ENCODE measurements at places on chromosomes 2 and 18.

- DNase-seq = no peak
Measured at GRCh38 chr2:27690052-27690451, 26.4 kb downstream of the SLC4A1AP start.

DNA sequence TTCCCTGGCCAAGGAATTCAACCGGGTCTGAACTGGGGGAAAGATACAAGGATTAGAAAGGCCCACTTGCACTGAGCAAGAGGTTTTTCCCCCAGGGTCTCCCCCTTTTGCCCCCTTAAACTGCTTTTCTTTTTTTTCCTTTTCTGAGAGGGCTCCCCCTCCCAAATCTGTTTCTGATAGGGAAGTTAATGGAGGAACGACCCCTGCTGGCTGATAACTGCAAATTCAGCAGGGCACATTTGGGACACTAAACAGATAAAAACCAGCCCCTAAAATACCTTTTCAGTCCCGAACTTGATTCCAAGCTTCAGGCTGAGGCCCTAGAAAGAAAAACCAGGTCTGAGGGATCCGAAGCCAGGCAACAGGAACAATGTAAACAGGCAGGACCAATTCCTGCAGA lies 1012.4 kb upstream of the CRIM1 start:
- DNase-seq = no peak

GRCh38 chr2:68857202-68857845 lies 13.9 kb downstream of the BMP10 start:
- no peak for DNase-seq

- DNase-seq = no peak
Measured at GRCh38 chr2:178899656-178900055, 92.4 kb upstream of the TTN start.

DNA sequence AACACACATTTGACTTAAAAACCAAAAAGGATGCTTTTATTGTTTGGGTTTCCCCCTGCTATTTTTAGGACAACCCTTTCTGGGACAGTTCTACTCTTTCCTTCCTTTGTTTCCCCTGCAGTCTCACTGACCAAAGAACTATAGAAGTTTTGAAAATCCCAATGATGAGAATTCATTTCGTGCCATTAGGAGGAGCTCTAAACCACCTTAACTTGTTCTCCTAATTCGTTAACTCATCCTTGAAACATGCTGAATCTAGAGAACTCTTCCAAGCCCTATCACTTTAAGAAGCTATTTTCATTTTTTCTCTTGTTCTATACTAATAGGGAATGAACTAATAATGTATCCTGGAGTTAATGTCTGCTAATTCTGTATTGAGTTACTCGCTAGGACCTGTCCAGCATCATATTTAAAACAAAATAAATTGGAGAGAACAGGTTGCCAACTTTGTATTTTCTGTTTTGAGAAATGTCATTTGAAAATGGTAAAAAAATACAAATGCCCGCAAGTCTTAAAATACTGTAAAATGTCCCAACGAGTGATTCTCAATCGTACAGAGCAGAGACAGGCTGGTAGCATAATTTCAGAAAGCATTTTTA lies 62.9 kb downstream of the AFTPH start:
- peak; percentile 11 for DNase-seq

Measured in NCI-H526 treated with DMSO at 0.1 percent for 48 hours (cell line).